RPMI7951 (cell line): ENCODE measurements at places on chromosomes 13 and 19. TPM values are rescaled to one million over a fixed set of nuclear protein-coding genes. Genes with fewer than 3 reads are reported as not detected.

DNA sequence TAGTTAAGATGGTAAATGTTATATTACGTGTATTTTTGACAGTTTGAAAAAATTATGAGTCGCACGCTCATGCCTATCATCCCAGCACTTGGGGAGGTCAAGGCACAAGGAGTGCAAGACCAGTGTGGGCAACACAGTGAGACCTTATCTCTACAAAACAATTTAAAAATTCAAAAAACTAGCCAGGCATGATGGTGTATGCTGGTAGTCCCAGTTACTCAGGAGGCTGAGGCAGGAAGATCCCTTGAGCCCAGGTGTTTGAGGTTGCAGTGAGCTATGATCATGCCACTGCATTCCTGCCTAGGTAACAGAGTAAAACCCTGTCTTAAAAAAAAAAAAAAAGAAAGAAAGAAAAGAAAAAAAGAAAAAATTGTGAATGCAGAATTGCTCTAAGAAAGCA is 58.0 kb downstream of the TBC1D4 start:
- DNase-seq: no peak

DNA sequence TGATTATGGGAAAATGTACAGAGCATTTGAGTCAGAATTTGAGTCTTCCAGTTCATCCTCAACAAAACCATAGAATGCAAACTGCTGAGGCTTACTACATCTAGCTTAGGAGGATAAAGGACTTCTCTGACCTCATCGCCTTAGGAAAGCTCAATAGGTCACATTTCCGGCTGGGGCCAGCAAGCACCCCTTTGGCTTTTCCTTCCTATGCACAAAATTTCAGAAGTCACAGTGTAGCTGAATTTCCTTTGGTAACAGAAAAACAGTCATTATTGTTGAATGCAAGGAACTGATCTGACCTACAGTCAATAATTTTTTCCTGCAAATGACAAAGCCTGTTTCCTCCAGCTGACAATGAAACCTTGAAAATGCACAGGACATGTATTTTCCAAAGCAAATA is 32.8 kb upstream of the LRCH1 start:
- DNase-seq: no peak

Gene ZNF584
- 16.3 and 17.2 TPM in 2 replicates for total RNA-seq

Gene DMRTC2
- not detected in 2 replicates for total RNA-seq

Gene CGB7
- 0.10 and 0.72 TPM in 2 replicates for total RNA-seq

GRCh38 chr19:23346696-23347095 is 48.6 kb downstream of the ZNF91 start:
- no peak for DNase-seq

DNA sequence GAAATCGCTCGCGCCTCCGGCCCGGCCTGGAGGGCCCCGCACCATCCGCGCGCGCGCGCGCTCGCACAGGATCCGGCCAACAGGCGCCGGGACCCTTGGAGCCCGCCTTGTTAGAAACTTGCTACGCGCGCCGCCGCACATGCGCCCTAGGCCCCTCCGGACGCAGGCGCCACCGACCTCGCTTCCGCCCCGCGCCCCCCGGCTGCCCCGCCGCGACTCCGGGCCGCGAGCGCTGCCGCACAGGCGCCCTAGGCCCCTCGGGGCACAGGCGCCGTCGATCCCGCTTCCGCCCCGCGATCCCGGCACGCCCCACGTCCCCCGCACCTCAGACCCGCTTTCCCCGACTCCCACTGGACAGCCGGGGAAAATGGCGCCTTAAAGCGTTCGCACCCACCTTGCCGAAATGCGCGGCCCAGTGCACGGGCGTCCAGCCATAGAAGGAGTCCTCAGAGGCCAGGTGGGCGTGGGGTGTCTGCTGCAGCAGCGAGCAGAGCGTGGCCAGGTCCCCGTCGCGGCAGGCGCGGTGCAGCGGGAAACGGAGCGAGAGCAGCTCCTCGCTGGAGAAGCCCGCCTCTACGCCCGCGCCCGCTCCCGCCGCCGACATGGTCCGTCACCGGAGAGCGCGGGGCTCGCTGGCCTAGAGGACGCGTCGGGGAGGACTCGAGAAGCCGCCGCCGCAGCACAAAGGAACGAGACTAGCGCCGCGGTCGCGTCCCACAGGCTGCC is 375 bp downstream of the ANKRD10 start:
- peak; percentile 69 for DNase-seq
